ENCODE measurements at places on chromosomes 6 and 20.

DNA sequence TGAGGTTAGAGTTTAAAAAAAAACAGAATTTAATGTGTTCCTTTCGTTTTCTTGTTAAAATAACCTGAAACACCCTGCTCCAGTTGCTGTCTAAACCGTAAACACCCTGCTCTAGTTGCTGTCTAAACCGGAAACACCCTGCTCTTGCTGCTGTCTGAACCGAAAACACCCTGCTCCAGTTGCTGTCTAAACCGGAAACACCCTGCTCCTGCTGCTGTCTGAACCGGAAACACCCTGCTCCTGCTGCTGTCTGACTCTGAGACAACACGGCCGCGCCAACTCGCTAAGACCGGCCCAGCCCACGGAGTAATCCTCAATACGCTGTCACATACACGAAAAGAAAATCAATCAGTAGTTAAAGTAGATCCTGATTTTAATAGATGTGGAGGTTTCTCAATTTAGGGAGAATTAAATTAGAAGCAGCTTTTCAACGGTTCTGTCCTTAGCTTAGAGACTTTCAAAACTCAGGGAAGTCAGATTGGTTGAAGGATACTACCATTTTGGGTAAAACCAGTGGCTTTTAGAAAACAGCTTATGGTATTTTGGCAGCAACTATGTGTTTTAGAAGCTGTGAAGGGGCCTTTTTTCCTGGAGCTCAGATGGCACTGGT lies 98.3 kb downstream of the RAMACL start:
- peak; percentile 53 for DNase-seq

DNA sequence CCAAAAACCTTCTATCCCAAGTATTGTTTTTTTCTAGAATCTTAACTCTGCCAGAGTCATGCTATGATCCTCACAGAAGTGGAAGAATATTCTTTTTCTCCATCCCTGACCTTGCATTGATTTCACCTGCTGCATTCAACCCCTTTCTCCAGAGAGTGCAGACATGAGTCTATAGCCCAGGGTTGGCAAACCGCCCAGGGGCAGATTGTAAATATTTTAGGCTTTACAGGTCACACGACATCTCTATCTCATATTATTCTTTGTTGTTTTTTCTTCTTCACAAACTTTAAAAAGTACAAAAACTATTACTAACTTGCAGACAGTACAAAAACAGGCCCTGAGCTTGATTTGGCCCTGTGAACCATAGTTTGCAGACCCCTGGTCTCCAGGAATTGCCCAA lies 112.1 kb upstream of the ASF1A start:
- no peak for DNase-seq

DNA sequence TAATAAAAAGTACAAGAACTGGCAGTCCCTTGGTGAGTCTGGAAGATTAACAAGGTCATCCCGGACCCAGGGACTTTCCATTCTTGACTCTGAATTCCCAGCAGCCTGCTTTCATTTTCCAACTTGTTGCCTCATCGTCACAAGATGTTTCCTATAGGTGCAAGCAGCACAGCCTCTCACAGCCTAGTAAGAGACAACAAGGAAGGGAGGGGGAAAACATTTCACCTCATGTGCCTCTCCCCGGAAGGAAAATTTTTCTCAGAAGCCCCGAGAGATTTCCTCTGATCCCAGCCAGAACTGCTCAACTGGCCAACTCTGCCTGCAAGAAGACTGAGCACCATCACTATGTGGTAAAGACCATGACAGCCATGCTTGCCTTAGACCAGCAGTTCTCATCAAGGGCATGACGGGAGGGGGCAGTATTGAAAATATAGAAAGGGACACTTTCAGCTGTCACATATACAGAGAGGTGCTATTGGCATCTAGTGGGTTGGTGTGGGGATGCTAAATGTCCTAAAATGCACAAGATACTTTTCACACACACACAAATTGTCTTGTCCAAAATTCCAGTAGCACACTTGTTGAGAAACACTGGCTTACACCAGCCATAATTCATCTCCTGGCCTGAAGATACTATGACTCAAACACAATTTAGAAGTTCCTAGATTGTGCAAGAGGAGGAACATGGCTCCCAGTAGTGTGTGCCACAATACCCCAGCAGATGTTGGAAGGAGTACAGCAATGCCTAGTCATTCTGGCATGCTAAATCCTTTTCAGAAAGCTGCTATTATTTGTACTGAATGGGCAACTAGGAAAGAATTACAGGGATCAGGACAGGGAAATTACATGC lies 10.8 kb upstream of the WTAP start:
- no peak for DNase-seq

- no peak for DNase-seq
Measured at GRCh38 chr6:161744211-161745067, 470.6 kb upstream of the AGPAT4 start.
